ENCODE measurements at places on chromosomes 1 and 21.

GRCh38 chr1:59214248-59215208 lies 82.4 kb upstream of the FGGY start:
- DNase-seq, result no peak

DNA sequence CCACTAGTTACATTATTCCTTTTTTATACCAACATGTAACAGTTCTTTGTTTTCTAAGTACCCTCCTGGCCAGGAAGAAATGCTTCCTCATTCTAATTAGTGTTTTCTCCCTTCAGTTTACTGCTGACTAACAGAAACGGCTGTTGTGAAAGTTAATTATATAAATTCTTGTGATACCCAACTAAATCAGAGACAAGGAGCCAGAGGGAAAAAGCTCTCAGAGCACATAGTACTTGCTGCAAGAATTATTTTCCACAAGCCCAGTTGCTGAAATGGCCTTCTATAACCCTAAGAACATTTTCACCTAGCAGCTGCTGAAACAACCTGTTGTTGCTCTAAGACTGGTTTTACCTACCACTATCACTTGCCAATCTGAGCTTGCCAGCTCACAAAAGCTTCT lies 82.4 kb downstream of the FAF1 start:
- no peak for DNase-seq

DNA sequence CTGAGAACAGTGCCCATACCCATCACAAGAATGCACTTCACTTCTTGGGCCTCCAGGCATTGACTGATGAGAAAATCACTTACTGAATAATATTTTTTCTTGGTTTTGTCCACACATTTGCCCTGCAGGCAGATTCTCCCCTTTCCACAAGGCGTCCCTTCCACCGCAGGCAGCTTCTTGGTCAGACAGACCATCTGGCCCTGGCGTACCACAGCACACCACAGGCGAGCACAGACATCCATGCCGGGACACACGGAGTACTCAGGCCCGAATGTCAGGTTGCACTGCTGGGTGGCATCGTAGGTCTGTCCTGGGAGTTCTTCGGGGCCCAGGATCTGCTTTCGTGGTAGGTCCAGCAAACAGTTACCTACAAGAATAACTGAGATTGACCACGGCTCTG lies 32.5 kb downstream of the ADAMTS5 start:
- DNase-seq, result no peak

DNA sequence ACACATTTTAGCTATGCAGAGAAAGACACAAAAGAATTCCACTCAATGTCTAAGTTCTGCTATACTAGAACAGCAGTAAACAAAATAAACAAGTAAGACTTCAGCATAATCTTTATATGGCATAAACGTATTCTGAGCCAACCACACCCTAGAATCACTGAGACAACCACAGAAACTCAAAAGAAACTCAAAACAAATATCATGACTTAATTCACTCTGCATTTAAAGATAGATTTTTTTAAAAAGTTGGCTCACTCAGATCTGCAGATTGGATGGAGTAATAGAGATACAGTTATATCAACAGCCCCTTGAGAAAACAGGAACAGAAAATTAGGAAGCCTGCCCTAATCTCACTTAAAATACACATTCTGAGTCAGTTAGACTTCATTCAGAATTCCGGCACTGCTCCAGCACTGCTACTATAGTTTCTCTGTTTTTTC lies 95.0 kb downstream of the COL24A1 start:
- no peak for DNase-seq

DNA sequence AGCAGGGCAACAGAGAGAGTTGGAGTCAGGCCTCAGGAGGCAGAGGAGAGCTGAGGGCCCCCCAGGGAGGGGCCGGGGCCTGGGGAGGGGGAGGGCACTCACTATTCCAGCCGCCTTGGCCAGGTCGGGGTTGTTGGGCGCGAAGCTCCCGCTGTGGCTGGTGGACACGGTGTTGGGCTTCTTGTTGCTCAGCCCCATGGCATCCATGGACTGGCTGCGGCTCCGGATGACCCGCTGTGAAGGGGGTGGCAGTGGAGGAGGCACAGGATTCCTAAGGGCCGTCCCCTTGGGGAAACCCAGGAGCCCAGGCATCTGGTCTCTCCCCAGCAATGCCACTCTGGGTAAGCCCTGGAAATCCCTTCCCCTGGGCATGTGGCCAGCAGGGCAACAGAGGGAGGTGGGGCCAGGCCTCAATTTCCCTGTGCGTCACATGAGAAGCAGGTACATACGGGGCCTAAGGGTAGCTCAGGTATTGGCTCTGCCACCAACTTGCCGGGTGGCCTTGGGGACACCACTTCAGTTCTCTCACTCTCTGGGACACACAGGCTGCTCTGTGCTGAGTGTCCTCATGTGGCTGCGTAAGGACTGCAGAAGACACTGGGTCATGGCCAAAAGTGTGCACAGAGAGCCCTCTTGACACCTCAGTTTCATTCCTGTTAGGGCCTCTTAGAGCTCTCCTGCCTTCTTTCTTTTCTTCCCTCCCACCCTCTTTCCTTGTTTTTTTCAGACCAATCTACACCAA lies 63.0 kb downstream of the RAP1GAP start:
- DNase-seq, result no peak

- peak; percentile 82 for DNase-seq
Measured at GRCh38 chr1:233613252-233614172, at the start of gene KCNK1. KCNK1 (plus strand) TSS chr1:233614106; CDS start chr1:233614172, 66 bp downstream.

DNA sequence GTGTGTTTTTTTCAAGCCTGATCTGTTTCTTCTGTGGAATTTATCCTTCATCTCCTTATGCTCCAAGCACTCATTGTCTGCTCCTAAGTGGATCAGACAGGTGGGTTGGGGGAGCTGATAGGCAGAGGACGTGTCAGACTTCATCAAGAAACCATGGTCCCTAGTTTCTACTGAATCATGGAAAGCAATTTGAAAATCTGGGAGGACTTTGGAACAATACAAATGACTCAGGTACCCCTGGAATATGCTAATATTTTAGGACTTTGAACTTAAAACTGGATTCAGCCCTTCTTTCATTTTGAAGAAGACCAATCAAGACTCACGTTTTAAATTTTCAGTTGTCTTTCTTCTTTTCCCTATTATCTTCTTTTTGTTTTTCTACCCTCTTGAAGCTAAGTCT lies 7.7 kb downstream of the ABCG1 start:
- no peak for DNase-seq

DNA sequence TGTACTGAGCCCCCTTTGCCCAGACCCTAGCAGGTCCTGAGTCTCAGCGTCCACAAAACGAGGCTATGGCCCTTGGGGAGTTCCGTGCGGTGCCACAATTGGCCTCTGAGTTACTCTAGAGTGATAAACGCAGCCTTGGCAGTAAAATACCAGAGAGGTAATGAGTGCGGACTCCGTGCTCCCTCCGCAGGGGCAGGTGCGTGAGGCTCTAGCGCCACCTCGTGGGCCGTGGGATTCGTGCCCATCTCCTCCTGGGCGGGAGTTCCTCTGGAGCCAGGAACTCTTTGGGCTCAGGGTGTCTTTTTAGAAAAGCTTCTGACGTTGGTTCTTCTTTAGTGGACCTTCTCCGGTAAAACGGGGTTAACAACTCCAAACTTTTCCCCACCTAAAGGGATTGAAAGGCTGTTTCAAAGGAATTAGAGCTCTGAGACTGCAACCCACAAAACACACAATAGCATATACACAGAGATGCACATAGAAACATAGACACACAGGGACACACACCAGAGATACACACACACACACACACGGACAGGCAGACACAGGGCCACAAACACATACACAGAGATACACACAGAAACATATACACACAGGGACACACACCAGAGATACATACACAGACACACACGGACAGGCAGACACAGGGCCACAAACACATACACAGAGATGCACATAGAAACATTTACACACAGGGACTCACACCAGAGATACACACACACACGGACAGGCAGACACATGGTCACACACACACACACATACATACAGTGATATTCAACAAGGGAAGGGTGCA lies 99.4 kb downstream of the KCNJ15 start:
- DNase-seq, result peak; percentile 71

DNA sequence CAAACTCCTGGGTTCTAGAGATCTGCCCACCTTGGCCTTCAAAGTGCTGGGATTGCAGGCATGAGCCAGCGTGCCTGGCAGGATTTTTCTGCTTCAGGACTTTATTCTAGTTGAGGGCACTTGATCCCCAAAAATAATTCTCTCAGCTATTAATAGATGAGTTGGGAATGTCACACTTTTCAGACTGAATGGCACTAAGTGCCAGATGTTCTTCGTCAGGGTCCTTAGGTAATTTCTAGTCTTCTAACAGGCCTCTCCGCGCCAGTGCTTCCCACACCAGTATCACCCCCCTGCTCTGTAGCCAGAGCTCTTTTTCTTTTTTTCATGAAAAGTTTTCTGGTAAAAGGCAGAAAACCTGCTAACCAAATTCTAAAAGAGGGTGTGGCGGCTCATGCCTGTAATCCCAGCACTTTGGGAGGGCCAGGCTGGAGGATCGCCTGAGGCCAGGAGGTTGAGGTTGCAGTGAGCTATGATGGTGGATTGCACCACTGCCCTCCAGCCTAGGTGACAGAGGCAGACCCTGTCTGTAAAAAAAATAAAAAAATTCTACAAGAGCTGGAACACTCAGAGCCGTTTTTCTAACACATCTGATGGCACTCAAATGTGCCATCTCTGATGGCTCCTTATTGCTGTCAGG lies 6.1 kb upstream of the SARS1 start:
- DNase-seq, result no peak

- no peak for DNase-seq
Measured at GRCh38 chr1:43655953-43656352, 6.0 kb downstream of the KDM4A start.

DNA sequence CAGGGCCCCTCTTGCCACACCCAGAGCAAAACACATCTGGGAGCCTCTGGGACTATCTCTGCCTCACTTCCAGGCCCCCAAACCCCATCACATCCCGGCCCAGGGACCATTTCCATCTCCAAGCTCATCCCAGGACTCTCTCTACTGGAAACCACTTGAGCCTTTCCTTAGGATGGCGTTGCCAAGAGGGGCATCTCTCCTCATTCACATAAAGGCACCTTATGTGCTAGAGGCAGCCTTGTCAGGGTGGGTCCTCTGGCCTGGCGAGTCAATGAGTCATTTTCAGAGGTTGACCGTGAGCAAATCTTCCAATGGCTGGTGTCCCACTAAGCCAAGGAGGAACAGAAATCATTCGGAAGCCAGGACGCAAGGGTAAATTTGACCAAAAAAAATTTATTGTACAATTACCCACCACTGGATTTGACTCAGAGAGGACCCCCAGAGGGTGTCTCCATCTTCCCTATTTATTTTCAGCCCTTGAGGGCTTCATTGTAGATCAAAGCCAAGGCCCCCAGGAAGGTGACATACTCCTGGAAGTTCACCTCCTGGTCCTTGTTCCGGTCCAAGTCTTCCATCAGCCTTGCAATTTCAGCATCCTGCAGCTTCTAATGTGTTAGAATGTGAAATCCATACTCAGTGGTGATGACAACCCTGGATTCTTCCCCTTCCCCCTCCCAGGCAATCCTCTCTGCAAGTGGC lies 1.4 kb downstream of the S100A6 start:
- peak; percentile 33 for DNase-seq

DNA sequence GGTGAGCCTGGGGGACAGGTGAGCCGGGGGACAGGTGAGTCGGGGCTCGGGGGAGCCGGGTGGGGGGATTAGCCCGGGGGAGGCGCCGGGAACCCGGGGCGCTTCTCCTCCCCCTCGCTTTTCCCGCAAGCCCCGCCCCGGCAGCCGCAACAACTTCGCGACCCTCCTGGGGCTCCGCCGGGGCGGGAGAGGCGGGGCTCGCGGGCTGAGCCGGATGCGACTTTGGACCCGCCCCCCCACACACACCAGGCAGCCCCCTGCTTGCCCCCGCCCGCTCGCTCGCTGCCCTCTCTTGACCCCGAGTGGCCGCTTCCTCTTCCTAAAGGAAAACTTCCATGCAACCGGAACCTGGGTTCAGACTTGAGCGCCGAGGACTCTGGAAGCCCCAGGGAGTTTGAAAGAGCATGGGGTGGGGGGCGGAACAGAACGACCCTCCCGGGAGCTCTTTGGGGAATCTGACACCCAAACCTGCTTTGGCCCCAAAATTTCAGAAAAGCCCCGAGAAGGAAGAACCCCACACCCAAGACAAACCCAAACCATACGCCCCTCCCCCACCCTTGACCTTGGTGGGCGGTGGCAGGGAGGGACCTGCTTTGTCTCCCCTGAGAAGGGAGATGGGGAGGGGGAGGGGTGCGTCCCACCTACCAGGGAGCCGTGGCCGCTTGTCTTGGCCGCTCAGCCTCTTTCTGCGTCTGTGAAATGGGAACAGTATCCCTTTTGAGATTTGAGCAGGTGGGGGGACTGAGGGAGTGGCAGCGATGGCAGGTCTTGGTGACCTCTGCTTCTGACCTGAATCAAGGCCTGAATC lies 550 bp downstream of the ARHGEF16 start:
- DNase-seq, result no peak

DNA sequence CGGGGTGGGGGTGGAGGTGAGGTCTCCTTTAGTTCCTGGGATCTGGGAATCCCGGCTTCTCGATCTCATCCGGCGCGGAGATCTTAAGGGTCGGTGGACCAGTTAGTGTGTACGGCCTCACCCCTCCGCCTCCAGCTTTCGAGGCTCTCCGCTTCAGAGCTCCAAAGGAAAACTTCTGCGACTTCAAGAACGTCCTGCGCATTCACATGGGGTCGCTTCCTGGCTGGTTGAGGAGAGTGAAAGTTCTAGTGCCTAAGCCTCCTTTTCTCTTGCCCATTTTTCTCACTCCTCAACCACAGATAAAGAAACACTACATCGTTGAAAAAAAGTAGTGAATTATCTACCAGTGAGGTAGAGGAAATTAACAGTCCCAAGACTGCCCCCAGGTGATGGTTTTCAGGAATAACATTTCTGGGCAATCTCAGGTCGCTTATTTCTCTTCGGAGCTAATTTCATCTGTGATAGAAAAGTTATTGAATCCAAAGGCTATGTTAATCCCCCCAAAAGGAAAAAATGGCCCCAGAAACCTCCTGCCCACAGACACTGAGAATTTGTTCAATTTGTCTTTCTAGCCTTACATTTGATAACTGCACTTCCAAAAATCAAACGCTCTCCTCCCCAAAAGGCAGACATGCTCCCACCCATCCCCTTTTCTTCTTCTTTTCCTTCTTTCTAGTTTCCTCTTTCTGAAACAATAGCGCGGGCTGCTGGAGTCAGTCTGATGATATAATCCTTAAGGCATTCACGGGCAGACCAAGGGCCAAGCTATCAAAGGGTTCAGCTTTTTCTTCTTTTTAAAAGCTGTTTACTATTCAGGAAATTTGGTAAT lies 20.6 kb upstream of the TBX15 start:
- peak; percentile 83 for DNase-seq

- no peak for DNase-seq
Measured at GRCh38 chr1:60153961-60154360, 80.4 kb upstream of the C1orf87 start.

GRCh38 chr1:1099506-1100183 lies 16.2 kb downstream of the C1orf159 start:
- no peak for DNase-seq

GRCh38 chr1:83931658-83932253 lies 67.2 kb downstream of the TTLL7 start:
- DNase-seq, result peak; percentile 53

DNA sequence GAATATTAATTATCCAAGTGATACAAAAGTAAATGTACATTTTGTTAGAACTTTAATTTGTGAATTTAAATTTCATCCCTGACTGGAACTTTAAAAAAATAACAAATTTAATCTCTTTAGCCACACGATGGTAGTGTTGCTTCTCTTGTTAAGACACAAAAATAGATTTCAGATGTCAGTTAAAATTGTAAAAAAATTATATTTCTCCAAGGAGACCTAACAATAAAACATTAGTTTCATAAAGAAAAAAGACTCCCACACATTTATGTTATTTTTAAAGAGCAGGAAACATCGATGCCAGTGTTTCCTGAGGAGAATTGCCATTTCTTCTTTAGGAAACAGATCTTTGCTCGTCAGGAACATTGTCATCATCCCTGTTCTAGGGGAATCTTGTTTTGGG lies 74.0 kb upstream of the DEPDC1 start:
- DNase-seq, result no peak

Measured in fibroblast of skin of abdomen (primary cell).